Ovary (tissue), 10 donors: ENCODE measurements at places on chromosomes 6 and 20.

GRCh38 chr6:166905505-166906134 is 50.7 kb downstream of the RNASET2 start:
- no peak for DNase-seq

DNA sequence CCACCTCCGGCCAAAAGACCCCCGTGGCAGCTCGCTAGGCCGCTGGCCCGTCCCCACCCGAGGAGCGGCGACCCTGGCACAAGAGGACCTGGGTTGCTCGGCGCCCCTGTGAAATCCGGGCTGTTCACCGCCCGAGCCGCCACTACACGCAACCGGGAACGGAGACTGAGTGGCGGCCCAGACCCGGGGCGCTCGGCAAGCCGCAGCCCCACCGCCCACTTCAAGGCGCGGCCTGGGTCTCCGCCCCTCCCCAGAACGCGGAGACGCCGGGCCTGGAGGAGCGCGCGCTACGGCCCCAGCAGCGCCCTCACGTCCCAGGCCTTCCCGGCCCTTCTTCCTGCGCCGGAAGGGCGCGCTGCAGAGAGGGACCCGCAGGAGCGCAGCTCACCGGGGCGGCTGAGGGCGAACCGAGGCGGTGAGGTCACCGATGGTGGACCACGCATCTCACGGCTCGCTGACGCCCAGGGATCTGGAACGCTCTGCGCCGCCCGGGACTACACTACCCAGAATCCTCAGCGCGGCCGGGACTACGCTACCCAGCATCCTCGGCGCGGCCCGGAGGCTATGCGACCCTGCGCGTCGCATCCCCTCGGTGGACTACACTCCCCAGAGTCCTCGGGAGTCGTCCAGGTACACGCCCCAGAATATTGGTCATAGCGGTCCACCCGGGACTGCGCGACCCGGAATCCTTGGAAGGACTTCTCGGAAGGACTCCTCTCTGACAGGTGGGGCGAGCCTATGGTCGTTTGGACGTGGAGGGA is at the start of gene ZNF337:
Gene ZNF337, minus strand, starts transcription at position 483 of the 761 bp plus-strand sequence. CDS start 10,436 bp downstream, outside the sequence.
- peak; percentile 91 for DNase-seq

GRCh38 chr20:9838378-9839295 is at the start of gene PAK5:
PAK5 (minus strand) TSS chr20:9839076; CDS start chr20:9644328, 194,748 bp downstream.
- no peak for DNase-seq

GRCh38 chr20:32706486-32706885 is 32.7 kb upstream of the C20orf203 start:
- no peak for DNase-seq

- DNase-seq, result no peak
These were observed 852 bp upstream of the TFEB start for GRCh38 chr6:41736186-41736733.

- DNase-seq, result no peak
These were observed 141.1 kb downstream of the COL21A1 start for GRCh38 chr6:56106231-56106630.

DNA sequence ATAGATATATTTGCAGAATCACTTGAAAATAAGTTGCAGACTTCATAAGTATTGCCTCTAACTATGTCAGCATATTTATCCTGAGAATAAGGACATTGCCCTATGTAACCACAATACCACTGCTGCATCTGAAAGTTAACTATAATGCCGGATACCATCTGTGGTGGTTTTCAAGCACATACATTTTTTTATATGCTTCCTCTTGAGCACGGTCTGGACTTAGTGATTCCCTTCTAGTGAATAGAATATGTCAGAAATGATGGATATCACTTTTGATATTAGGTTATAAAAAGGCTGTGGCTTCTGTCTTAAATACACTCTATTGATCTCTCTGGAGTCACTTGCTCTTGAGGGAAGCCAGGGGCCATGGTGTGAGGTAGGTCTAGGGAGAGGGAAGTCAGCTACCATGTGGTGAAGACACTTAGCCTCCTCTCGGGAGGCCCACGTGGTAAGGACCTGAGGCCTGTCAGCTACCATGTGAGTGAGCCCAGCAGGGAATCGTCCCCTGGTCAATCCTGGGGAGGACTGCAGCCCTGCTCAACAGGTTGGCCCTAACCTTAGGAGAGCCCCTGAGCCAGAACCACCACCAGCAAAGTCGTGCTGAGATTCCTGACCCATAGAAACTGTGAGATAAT is 57.5 kb downstream of the CCDC170 start:
- DNase-seq, result no peak

GRCh38 chr20:9043364-9043763 is 25.5 kb upstream of the PLCB4 start:
- no peak for DNase-seq

DNA sequence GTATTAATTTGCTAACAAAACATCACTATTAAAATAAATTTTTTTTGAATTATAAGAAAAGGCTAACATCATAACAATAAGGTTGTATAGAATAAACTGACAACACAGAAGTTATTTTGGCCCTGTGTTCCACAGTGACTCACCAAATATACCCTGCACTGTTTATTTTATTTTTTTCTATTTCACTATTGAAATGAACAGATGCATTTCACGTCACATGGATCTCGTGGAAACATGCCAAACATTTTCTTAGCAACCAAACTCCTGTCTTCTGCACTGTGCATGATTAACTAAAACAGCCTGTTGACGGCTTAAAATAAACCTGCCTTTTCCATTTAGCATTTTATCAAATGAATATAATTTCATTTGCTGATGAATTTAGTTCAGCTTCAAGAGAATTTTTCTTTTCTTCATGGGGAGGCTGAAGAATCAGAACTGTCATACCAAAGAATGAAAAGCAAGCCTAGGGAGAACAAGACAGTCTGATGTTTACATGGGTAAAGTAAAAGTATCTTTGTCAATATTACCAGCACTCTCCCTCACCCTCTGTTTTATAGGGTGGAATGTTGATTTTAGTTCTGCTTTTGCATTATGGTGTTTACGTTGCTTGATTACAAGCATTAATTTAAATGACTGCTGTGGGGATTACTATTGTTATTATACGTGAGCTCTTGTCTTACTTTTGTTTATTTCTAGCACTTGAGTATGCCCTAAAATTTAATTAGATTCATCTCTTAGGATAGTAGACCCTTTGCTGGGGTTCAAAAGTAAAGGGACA is 115.3 kb downstream of the LCA5 start:
- no peak for DNase-seq

- no peak for DNase-seq
These were observed at the start of gene SYNE1 for GRCh38 chr6:152637296-152638047. SYNE1 (minus strand) TSS chr6:152637362; CDS start chr6:152628331, 9,031 bp downstream.

DNA sequence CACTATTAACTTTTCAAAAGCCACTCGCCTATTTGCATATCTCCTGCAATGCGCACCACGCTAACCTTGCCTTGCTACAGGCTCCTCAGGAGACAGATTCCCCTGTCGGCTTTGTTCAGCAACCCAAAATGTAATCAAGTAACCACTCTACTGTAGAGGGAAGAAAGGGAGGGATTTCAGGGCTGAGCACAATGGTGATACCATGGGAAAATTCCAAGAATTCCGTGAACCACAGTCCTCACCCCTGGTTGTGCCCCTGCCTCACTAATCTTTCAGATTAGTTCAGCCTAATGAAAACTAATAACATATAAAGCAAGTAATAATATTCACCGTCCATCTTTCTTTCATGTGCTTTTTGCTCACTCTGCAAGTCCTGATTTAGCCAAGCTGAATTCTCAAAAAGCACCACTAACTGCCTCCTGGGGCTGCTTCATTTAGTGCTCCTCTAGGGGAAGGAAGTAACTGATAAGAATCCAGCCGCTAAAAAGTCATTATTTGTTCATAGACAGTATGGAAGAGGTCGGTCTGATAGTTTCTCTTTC is 6.6 kb downstream of the CITED2 start:
- DNase-seq, result no peak

DNA sequence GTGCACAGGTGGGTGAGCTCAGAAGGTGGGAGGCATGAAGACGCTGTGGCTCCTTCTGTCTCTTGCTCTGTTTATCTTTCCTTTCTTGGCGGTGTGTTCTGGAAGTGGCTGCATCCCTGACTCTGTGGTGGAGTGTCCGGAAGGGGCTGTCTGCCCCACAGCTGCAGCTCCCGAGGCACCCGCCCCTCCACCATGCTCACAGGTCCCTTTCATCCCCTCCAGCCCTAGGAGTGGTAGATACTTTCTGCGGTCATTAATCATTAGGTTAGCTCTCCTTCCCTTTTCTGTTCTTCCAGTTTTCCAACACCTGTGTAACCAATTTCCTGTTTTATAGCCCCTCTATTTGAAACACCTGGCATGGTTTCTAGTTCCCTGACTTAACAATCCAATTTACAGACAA is 65.6 kb downstream of the GJA10 start:
- no peak for DNase-seq

DNA sequence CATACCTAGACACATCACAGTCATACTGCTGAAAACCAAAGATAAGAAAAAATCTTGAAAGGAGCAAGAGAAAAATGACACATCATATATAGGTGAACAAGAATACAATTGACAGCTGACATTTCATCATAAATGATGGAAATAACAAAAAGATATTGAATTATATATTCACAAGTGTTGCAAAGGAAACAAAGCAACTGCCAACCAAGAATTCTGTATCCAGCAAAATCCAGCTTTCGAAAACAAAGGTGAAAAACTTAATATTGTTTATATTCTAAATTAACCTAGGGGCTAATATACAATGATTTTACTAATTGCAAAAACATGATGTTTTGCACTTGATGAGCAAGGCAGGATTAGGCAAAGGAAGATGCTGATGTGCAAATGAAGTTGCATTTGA is 84.3 kb downstream of the MOXD1 start:
- no peak for DNase-seq

GRCh38 chr6:168305096-168305749 is 14.4 kb downstream of the DACT2 start:
- DNase-seq, result no peak

DNA sequence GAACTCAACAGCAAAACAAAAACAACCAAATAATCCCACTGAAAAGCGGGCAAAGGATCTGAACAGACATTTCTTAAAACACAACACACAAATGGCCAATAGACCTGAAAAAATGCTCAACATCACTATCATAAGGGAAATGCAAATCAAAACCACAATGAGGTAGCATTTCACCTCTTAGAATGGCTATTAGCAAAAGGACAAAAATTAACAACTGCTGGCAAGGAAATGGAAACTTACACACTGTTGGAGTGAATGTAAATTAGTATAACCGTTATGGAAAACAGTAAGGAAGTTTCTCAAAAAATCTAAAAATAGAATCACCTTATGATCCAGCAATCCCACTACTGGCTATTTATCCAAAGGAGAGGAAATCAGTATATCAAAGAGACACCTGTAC is 20.9 kb downstream of the FAM8A1 start:
- DNase-seq, result no peak

GRCh38 chr20:43375591-43375990 is 82.1 kb upstream of the SRSF6 start:
- DNase-seq, result no peak

DNA sequence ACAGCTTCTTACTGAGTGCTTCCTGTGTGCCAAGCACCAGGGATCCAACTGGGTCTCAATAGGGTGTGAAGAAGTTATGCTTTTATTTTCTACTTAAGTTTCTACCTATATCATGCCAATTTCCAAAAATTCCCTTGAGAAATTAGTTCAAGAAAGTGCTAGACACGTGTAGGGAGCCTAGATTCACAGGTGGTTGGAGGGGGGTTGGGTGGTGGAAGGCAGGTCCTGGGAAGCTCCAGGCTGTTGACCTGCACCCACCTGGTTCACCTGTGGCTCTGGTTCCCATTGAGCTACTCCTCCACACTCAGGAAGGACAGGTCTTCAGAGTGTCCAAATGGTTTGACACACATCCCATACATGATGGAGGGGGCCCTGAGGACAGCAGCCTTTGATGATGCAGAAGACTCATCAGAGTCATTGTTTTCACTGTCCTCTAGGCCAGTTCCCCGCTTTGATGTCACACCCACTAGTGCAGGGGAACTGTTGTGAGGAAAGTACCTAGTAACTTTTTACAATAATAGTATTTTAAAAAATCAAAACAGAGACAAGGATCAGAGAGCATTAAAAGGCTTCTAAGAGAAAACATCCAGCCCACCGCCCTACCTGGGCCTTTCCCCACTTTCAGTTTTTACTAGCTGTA is 39.8 kb upstream of the MYL9 start:
- DNase-seq, result no peak

DNA sequence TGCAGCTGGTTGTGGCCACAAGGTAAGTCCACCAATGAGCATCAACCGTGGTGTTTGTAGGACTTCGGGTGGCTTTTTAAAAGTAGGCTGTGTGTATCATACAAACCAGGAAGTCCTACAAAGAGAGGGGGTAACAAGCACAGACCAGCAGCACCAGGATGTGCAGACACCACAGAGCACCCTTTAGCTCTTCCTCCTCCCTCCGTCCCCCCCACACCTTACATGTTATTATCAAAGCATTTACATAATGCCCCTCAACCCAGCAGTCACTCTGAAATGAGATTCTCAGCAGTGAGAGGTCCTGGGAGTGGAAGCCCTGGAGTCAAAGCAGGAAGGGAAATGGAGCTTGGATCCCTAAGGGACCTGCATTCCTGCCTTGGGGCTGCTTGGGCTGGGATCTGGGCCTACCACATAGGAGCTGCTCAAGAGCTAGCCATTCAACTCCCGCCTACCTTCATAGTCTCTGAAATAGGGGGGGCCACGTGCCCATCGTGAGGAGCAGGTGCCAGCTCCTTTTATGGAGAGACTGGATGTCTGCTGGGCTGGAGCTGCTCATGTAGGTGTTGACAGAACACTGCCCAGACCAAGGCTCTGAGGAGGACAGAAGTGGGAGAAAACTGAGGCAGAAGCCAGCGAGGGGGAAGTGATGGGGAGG is 90.6 kb downstream of the PSMB1 start:
- no peak for DNase-seq

- DNase-seq, result no peak
These were observed 8.2 kb upstream of the MDFI start for GRCh38 chr6:41630069-41630468.

GRCh38 chr6:32622545-32623401 is 14.4 kb upstream of the HLA-DQA1 start:
- DNase-seq, result no peak

DNA sequence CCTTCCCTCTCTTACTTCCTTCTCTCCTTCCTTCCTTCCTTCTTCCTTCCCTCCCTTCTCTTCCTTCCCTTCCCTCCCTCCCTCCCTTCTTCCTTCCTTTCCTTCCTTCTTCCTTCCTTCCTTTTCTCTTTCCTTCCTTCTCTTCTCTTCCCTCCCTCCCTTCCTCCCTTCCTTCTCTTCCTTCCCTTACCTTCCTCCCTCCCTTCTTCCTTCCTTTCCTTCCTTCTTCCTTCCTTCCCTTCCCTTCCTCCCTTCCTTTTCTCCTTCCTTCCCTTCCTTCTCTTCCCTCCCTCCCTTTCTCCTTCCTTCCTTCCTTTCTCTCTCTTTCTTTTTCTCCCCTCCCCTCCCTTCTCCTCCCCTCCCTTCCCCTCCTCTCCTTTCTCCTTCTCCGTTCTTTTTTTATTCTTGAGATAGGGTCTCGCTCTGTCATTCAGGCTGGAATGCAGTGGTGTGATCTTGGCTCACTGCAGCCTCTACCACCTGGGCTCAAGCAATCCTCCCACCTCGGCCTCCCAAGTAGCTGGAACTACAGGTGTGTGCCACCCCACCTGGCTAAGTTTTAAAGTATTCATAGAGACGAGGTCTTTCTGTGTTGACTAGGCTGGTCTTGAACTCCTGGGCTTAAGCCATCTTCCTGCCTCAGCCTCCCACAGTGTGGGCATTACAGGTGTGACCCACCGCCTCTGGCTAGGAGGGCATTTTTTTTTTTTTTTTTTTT is 1.1 kb upstream of the ZNF512B start:
- no peak for DNase-seq

- no peak for DNase-seq
These were observed 125.0 kb downstream of the FYN start for GRCh38 chr6:111748231-111748647.

GRCh38 chr20:48371211-48371610 is 456.6 kb downstream of the PREX1 start:
- DNase-seq, result no peak
